NCI-H2029 treated with DMSO at 0.1 percent for 48 hours (cell line): ENCODE measurements at places on chromosomes 6 and 20.

DNA sequence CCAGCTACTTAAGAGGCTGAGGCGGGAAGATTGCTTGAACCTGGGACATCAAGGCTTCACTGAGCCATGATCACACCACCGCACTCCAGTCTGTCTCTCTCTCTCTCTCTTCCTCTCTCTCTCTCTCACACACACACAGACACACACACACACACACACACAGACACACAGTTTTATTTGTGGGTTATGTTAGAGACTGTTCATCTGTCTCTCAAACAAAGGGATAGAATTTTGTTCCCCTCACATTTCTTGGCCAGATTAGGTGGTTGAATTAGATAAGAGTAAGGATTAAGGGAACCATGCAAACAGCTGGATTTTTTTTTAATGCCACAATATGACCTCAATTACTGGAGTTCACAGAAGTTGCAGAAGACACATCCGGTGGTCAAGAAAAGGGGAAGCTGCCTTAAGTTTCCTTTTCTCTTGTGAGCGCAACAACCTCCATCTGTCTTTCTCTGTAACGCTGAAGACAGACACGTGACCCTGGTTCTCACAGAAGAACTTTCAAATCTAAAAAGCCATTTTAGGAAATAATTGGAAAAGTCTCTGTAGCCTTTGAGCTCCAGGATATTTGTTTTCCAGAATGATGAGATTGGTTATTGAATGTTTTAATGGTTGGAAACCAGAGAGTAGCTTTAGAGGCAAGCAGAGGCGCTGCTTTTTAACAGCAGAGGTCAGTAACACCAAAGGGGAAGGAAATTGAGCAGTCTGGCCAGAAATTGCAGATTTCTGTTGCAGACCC, 32.9 kb upstream of the LGSN start:
- DNase-seq = no peak

GRCh38 chr6:355373-356208, 36.0 kb upstream of the IRF4 start:
- no peak for DNase-seq

DNA sequence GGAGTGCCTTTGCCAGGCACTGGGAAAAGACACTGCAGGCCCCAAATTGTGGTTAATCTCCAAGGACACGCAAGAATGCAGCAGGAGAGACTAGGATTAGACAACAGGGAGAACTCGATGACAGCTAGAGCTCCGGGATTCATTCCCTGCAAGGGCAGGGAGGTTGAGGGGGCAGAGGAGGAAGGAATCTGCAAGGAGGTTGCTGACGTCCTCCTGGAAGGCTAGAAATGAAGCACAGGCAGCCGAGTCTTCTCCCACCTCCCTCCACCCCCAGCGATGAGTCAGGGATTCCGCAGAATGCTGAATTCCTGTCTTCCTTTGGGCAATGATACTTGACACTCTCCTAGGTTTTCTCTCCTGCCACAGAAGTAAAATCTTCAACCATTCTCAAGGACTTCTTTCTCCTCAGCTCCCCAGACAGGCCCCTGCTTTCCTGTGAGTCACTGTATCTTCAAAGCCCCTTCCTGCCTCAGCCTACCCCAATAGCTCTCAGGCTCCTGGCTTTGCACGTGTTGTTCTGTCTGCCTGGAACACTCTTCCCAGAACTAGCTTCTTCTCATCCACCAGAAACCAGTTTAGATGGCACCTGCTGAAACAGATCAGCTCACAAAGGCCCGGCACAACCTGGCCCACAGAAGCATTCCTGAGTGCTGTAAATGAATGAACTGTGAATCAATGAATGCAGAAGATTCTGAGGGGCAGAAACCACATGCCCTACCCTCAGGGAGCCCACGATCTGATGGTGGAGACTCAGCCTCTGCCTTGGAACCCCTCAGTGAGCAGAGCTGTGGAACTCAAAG, 85.6 kb downstream of the MRPL14 start:
- no peak for DNase-seq

DNA sequence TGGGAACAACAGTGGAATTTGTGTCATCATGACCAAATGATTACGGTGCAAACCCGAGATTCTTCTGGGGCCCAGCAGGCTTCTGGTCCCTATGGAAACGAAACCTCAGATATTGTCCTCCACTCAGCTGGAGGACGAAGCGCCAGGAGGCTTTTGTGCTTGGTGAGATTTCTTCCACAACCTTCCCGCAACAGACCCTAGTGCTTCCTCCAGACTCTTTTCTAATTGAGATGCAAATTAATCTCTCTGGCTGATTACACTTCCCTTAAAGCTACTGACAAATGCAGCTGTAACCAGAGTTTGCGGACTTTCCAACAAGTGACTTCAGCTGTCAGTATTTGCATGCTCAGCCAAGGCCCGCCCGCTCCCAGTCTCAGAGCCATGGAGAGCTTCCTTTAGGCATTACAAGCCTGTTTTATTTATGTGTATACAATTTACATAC, 96.0 kb downstream of the INSM1 start:
- peak; percentile 52 for DNase-seq

DNA sequence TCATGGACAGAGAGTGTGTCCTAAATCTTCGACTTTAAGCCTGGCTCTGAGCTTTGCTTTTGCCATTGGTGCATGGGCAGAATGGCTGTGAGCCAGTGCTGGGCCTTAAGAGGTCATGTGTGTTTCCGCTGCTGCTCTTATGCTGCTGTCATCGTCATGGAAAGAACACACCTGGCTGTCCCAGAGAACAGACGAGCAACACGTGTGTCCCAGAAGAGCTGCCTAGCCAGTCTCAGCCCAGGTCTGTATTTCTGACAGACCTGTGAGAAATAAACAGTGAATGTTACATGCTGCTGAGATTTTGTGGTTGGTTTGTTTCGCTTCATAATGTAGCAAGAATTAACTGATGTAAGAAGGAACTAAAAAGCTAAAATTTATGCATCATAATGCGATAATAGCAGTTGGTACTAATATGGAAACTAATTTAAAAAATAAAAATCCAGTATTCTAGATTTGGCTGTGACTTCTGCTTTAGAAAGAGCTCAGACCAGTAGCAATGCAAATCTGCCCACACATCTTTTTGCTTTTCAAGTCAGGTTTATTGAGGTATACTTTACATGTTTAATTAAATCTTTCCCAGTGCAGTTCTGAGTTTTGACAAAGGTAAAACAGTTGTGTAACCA, 11.5 kb upstream of the SCP2D1 start:
- DNase-seq = no peak

DNA sequence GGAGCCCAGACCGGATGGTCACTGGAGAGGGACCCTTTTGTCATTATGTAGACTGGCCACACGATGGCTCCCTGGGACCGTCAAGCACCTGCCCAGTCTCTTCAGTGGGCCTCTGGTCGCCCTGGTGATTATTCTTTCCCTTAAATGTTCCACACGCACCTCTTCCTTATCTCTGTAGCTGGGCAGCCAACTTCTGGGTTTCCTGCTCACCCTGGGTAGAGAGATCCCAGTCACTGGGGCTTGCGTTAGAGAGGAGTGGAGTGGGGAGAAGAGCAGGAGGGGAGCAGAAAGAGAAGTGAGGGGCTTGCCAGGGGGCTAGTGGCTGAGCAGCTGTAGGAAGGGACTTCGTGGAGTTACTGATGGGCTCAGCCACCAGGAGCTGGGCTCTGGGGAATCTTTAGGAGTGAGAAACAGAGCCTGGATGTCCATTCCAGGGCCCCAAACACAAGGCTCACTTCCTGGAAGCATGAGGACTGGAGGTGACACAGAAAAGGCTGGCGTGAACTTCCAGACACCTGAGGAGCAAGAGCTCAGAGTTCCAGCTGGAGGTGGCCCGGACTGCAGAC, 150.1 kb downstream of the DHX35 start:
- peak; percentile 69 for DNase-seq

DNA sequence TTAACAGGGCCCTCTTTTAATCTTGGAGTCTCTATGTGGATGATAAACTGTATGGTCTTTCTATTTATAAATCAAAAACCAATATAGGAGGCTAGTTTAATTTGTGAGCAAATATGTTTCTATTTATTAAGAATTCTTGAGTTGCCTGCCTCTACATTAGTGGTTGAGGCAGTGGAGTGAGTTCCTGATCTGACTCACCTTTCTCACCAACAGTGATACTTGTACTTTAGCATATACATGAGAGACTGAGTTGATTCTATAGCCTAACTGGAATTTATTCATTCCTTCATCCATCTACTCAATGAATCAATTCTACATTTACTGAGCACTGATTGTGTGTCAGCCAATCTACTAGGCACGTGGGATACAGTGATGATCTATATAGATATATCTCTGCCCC, 126.9 kb downstream of the TRMT11 start:
- DNase-seq = no peak

GRCh38 chr6:5104667-5105066, 19.5 kb downstream of the PPP1R3G start:
- no peak for DNase-seq

DNA sequence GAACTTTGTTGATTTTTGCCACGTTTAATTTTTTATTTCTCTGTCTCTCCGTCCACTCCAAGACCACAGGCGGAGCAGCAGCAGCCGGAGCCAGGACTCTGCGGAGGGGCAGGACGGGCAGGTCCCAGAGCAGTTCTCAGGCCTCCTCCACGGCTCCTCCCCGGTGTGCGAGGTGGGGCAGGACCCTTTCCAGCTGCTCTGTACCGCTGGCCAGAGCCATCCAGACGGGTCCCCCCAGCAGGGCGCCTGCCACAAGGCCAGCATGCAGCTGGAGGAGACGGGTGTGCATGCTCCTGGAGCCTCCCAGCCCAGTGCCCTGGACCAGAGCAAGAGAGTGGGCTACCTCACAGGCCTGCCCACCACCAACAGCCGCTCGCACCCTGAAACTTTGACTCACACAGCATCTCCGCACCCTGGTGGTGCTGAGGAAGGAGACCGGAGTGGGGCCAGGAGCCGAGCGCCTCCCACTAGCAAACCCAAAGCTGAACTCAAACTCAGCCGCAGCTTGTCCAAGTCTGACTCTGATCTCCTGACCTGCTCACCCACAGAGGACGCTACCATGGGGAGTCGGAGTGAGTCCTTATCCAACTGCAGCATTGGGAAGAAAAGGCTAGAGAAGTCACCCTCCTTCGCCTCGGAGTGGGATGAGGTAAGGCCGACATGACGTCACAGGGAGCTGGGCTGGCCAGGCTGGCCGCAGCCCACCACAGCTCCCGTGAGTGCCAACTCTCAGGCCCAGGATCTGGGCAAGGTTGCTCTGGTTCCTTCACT, 123.5 kb downstream of the TCP11 start:
- no peak for DNase-seq

DNA sequence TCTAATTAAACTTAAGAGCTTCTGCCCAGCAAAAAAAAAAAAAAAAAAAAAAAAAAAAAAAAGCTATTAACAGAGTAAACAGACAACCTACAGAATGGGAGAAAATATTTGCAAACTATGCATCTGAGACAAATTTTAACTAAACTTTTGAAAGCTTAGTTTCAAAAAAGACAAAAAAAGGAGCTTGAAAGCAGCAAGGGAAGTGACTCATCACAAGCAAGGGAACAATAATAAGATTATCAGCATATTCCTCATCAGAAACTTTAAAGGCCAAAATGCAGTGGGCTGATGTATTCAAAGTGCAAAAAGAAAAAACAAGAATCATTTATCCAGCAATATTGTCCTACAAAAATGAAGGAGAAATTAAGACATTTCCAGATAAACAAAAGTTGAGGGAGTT, 158.6 kb downstream of the RNF144B start:
- no peak for DNase-seq

DNA sequence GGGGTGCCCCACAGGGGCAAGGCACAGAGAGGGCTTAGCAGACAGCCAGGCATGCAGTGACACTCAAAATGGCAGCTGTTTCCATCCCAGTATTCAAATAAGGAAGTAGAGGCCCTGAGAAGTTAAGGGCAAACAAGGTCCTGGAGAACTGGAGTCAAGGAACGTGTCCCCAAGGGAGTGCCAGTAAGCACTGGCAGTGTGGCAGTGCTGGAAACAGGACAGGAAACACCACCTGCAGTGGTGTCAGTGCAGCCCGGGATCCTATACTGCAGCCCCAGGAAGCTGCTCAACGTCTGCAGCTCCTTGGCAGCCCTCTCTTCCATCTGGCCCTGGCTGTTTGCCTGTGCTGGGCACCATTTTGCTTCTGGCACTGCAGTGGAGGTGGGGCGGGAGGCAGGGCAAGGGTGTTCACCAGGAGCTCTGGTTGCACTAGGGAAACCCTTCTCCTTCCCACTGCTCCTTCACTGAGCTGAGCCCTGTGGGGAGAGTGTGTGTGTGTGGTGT, 56.3 kb downstream of the EDN3 start:
- DNase-seq = no peak

DNA sequence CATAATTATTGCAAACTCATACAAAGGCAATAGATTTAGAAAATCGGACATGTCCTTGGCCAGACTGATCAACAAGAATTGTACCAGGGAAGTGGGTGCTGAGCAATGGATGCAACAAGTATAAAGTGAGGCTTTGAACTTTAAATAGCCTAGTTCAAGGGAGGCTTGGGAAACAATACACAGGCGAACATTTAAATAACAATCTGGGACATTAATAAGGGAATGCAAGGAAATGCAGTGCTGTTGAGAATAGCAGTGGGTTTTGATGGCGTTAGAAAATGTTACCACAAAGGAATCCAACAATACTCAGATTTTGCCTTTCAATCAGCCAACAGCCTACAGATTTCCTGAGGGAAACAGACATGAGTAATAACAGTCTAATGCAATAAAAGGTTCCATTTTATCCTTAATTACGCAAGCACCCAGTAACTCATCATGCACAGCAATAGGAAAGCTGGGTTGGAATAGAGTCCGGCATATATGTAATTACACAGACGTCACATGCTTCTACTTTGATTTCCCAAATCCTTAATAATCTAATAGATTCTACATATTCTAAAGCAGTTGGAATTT, 134.6 kb downstream of the PHACTR1 start:
- no peak for DNase-seq

GRCh38 chr6:3280091-3280490, 21.3 kb downstream of the PSMG4 start:
- DNase-seq = no peak

DNA sequence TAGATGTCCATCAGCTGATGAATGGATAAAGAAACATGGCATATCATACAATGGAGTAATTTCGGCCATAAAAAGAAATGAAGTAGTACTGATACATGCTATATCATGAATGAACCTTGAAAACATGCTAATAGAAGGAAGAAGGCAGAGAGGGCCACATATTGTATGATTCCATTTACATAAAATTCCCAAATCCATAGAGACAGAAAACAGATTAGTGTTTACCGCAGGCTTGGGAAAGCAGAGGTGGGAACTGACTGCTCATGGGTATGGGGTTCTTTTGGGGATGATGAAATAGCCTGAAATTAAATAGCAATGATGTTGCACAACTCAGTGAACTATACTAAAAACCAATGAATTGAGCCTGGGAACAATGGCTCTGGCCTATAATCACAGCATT, 58.3 kb downstream of the SERAC1 start:
- no peak for DNase-seq
